ENCODE measurements at places on chromosomes 7 and 10.

- H3K36me3 ChIP-seq, result no peaks in the 10 kb centered on the region
- H3K27me3 ChIP-seq, result no peaks in the 10 kb centered on the region
- peaks cover 4% of the 10 kb centered on the region for H3K4me1 ChIP-seq
- no peak overlapping the region for H3K27ac ChIP-seq
- H3K4me3 ChIP-seq, result no peak overlapping the region
- no peak for DNase-seq
These were observed 10.5 kb upstream of the EZH2 start for GRCh38 chr7:148894591-148894990.

DNA sequence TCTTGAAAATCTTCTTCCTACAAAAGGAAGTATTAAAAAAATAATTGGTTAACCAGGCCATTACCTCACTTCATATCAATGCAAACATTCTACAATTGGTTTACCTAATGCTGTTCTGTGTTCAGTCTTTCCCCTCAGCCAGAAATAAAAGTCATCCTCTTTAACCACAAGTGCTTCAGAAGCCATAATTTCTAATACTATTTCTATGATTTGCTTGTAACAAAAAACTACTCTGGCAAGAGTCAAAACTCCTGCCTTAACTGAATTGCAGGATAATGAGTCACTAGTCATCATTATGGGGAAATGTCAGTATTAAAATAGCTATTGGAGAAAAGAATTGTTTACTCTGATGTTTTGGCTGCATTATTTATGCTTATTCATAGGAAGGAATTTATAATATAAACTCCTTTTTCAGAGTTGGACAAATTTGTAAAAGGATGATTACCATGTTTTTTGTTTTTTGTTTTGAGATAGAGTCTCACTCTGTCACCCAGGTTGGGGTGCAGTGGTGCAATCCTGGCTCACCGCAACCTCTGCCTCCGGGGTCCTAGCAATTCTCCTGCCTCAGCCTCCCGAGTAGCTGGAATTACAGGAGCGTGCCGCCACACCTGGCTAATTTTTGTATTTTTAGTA is 55.5 kb upstream of the ODAD2 start:
- peak; percentile 69 for DNase-seq
- H3K36me3 ChIP-seq, result peaks cover 23% of the 10 kb centered on the region
- H3K4me1 ChIP-seq, result no peaks in the 10 kb centered on the region

- no peak overlapping the region for H3K4me3 ChIP-seq
- no peaks in the 10 kb centered on the region for H3K36me3 ChIP-seq
- H3K4me1 ChIP-seq, result no peaks in the 10 kb centered on the region
- H3K27ac ChIP-seq, result no peak overlapping the region
These were observed 28.7 kb downstream of the ZEB1 start for GRCh38 chr10:31347705-31348104.

DNA sequence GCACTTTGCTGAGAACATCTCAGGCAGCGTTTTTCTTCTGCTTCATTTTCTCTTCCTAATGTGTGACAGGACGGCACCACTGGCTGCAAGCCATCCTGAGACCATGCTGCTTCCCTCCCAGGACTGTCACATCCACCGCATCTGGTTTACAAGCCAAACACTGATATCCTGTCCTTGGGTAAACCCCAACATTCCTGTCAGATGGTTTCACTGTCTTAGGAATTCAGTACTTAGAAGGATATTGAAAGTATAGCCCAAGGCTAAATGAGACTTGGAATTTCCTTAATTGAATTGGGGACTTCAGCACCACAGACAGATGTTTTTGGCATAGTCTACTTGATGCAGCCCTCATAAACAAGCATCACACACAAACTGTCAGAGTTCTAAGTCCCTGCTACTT is 74.2 kb upstream of the PLXNA4 start:
- H3K27me3 ChIP-seq, result no peaks in the 10 kb centered on the region
- H3K4me1 ChIP-seq, result peaks cover 11% of the 10 kb centered on the region
- no peak overlapping the region for H3K27ac ChIP-seq
- H3K4me3 ChIP-seq, result no peak overlapping the region

DNA sequence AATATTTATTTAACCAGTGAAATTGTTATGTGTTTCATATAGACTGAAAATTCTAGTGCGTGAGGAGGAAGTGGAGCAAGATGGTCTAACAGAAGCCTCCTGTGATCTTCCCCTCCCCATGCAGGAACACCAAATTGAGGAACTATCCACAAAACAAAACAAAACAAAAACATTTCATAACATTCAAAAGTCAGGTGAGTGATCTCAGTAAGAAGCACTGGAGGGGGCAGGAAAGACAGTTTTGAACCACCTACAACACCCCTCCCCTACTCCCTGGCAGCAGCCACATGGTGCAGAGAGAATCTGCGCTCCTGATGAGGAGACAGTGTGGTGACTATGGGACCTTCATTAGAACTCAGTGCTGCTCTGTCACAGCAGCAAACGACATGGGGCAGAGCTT is 221.9 kb upstream of the SEMA3C start:
- H3K27me3 ChIP-seq, result no peaks in the 10 kb centered on the region
- H3K27ac ChIP-seq, result no peak overlapping the region
- no peak for DNase-seq
- no peak overlapping the region for H3K4me3 ChIP-seq
- H3K4me1 ChIP-seq, result no peaks in the 10 kb centered on the region
- H3K36me3 ChIP-seq, result no peaks in the 10 kb centered on the region

DNA sequence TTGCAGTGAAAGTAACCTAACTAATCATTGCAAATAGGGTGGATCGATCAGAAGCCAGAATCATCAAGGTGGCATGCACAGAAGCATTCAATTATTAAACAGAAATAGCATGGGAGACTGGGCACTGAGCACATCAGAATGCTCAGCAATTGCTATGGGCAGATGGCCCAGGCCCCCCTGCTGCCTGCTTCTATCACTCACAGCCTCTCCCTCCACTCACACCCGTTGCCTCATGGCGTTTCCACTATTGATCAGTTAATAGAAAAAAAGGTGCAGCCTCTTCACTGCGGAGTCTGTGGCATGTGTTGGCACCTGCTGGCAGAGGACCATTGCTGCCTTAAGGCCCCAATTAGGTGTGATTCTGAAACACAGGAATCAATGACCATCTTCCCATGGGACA is 11.2 kb upstream of the HTR5A start:
- H3K4me3 ChIP-seq, result no peak overlapping the region
- H3K36me3 ChIP-seq, result no peaks in the 10 kb centered on the region
- H3K27ac ChIP-seq, result no peak overlapping the region

- H3K36me3 ChIP-seq, result no peaks in the 10 kb centered on the region
- peaks cover 12% of the 10 kb centered on the region for H3K4me1 ChIP-seq
- DNase-seq, result no peak
- H3K4me3 ChIP-seq, result no peak overlapping the region
- no peak overlapping the region for H3K27ac ChIP-seq
These were observed 243.2 kb upstream of the SLC26A5 start for GRCh38 chr7:103689255-103689654.

GRCh38 chr7:131673576-131673975 is 117.1 kb upstream of the PODXL start:
- H3K4me1 ChIP-seq, result no peaks in the 10 kb centered on the region
- DNase-seq, result no peak
- H3K27ac ChIP-seq, result no peak overlapping the region
- H3K27me3 ChIP-seq, result no peaks in the 10 kb centered on the region
- H3K4me3 ChIP-seq, result no peak overlapping the region

DNA sequence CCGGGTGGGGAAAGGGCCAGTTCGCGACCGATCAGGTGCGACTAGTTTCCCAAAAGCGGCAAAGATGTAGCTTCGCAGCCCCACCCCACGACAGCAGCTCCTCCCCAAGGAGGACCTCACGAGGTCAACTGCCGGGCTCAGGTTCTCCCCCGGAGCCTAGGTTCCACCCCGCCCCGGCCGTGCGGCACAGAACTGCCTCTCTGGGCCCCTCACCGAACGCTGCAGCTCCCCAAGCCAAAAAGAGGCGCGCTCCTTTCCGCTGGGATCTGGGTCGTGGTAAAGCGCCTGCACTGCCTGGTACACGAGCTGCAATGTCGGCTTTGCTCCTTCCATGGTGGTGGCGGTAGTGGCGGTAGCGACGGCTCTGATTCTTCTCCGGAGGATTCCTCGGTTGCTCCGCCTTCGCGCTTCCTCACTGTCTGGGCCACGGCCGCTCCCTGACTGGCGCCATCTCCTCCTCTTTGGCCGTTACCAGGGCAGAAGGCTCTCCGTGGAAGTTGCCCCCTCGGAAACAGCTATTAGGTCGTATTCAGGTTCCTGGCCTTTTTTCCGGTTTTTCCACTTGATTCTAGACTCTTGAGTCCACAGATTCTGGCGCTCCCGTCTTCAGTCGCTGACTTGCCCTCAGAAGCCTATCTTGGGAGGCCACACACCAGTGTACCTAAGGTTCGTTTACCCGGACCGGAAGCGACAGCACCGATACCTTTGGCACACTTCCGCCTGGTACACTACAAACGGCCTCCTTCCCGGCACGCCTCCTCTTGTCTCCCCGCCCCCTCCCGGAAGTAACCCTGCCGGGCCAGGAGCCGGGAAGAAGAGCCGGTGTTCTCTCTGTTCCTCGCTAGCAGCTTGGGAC is at the start of gene TNPO3:
Gene TNPO3 (minus strand): TSS at position 674 of the 856 bp plus-strand sequence. CDS start 341 bp downstream, at position 333.
- peak within 1 kb of the TSS; percentile 87 for H3K4me3 ChIP-seq
- H3K27ac ChIP-seq, result peak within 1 kb of the TSS; percentile 99
- H3K4me1 ChIP-seq, result peaks cover 7% of the 10 kb centered on the region
- peak; percentile 93 for DNase-seq
- H3K36me3 ChIP-seq, result no peaks in the 10 kb centered on the region

DNA sequence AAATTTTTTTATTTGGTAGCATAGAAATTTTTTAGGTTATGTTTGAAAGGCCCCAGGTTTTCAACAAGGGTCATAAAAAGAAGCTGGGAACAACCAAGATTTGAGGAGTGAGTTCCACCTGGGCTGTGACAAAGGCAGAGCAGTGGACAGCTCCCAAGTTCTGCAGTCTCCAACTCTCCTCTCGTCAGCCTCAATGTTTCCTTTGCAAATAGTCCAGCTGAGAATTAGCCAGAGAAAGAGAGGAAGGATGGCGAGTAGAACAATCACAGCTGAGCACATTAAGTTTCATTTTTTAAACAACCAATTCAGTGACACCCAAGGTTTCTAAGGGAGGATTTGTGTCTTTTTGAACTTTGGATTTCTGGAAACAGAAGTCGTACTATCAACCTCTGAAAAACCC is 143.2 kb downstream of the NRCAM start:
- H3K27me3 ChIP-seq, result no peaks in the 10 kb centered on the region
- no peaks in the 10 kb centered on the region for H3K36me3 ChIP-seq
- H3K4me1 ChIP-seq, result no peaks in the 10 kb centered on the region
- H3K4me3 ChIP-seq, result no peak overlapping the region
